ENCODE measurements at places on chromosomes 2 and 18.

GRCh38 chr2:85737961-85738360 lies 15.8 kb upstream of the ATOH8 start:
- no peak for DNase-seq

GRCh38 chr2:18345848-18346247 lies 214.6 kb downstream of the RDH14 start:
- no peak for DNase-seq

DNA sequence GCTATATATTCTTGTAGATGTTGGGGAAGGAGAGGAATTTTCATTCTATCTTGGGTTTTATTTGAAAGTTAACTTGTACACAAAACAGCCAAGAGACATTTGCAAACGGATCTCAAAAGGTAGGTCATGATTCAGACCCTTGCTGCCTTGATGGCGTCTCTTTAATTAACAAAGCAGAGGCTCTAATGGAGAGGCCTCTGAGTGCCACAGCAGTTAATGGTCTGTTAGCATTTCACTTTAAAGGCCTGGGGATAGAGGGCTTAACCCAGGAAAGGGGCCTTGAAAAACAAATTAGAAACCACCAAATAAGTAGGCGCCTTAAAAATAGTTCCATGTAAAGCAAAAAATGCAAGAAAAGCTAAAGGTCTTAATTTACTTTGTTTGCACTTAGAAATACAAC lies 836.9 kb upstream of the CELF4 start:
- no peak for DNase-seq

DNA sequence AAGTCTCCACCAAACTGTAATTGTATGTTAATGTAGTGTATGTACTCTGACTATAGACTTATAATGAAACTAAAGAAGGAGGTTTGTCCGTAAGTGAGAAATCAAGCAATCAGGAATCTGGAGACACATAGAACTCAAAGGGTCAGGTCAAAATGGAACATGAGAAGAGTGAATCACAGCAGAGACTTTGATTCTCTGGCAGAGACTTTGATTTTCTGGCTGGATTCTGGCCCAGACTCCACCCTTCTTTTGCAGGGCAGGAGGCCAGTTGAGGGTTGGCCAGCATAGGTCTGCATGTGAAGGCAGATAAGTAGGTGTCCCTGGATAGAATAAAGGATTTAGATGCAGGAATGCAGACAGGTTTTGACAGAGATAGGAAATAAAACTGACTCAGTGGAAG lies 11.0 kb upstream of the NCKAP5 start:
- DNase-seq: no peak

- DNase-seq: no peak
These were observed 12.2 kb downstream of the SLC9A4 start for GRCh38 chr2:102485147-102485785.

- no peak for DNase-seq
These were observed 83.3 kb upstream of the EPAS1 start for GRCh38 chr2:46213906-46214305.
